ENCODE measurements at places on chromosomes 2 and 18. TPM values are rescaled to one million over a fixed set of nuclear protein-coding genes. Genes with fewer than 3 reads are reported as not detected.

OSR1 gene
- total RNA-seq = 48.6 TPM

- no peaks in the 10 kb centered on the region for H3K36me3 ChIP-seq
- H3K4me3 ChIP-seq = peak overlapping the region; percentile 24
- H3K4me1 ChIP-seq = no peaks in the 10 kb centered on the region
- DNase-seq = peak; percentile 55
- no peaks in the 10 kb centered on the region for H3K27me3 ChIP-seq
- peak overlapping the region; percentile 29 for H3K27ac ChIP-seq
Observed at GRCh38 chr2:231483398-231484329, 19.4 kb upstream of the NCL start.

GRCh38 chr2:14220101-14220500, 412.4 kb upstream of the LRATD1 start:
- DNase-seq = no peak
- H3K4me3 ChIP-seq = no peak overlapping the region
- H3K27ac ChIP-seq = no peak overlapping the region
- H3K4me1 ChIP-seq = no peaks in the 10 kb centered on the region
- no peaks in the 10 kb centered on the region for H3K36me3 ChIP-seq

GRCh38 chr2:167398873-167399272, 510.6 kb downstream of the XIRP2 start:
- no peak overlapping the region for H3K4me3 ChIP-seq
- no peaks in the 10 kb centered on the region for H3K4me1 ChIP-seq
- H3K27ac ChIP-seq = no peak overlapping the region

GRCh38 chr2:890791-891190, 59.9 kb upstream of the SNTG2 start:
- no peak overlapping the region for H3K27ac ChIP-seq
- no peaks in the 10 kb centered on the region for H3K4me1 ChIP-seq
- no peaks in the 10 kb centered on the region for H3K27me3 ChIP-seq
- no peaks in the 10 kb centered on the region for H3K36me3 ChIP-seq
